ENCODE measurements at places on chromosomes 13 and 19.

DNA sequence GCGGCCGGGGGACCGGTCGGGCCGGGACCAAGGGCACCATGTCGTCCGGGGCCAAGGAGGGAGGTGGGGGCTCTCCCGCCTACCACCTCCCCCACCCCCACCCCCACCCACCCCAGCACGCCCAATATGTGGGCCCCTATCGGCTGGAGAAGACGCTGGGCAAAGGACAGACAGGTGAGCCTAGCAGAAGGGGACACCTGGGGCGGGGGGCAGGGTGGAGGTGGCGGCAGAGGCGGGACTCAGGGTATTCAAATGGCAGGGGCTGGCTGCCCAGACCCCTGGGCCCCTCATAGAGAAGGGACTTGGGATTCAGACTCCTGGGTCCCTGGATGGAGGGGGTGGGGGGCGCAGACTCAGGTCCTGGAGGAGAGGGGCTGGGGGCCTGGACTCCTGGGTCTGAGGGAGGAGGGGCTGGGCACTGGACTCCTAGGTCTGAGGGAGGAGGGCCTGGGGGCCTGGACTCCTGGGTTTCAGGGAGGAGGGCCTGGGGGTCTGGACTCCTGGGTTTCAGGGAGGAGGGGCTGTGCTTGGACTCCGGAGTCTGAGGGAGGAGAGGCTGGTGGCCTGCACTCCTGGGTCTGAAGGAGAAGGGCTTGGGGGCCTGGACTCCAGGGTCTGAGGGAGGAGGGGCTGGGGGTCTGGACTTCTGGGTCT lies 735 bp downstream of the BRSK1 start:
- no peak for DNase-seq

GRCh38 chr13:33904431-33904830 lies 86.5 kb downstream of the RFC3 start:
- DNase-seq = no peak

GRCh38 chr19:32858155-32858554 lies 11.4 kb downstream of the SLC7A9 start:
- no peak for DNase-seq

DNA sequence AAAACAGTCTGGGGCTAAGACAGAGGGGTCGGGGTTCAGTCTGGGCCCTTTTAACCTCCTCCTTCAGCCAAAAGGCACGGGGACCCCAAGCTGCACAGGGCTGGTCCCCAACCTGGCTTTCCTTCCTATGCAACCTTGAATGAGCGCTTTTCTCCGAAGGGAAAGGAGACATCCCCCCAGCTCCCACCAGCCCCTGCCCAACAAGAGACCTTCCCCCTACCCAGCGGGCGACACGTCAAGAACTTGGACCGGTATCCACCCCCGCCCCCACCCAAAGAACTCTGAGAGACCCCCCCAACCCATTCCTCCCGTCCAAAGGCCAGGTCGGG lies 35.0 kb upstream of the NANOS3 start:
- DNase-seq = no peak

DNA sequence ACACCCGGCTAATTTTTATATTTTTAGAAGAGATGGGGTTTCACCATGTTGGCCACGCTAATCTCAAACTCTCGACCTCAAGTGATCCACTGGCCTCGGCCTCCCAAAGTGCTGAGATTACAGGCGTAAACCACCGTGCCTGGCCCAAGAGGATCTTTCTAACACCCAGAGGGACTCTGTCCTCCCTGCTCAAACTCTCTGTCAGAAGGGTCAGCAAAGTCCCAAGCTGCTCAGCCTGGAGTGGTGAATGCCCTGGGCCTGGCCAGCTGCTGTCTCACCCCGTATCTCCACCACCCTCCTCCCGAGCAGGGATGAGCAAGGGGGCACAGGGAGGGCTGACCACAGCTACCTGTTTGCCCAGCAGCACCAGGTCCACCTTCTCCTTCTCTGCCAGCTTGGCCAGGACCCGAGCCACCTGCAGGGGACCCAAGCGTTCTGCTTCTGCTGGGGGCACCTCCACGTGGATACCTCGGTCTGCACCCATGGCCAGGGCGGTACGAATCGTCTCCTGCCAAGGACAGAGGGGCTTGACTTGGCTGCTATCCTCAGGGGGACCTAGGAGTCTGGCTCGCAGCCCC lies 10.9 kb upstream of the VSIG10L start:
- no peak for DNase-seq

- no peak for DNase-seq
These were observed 2269.2 kb upstream of the PCDH20 start for GRCh38 chr13:63684822-63685221.

DNA sequence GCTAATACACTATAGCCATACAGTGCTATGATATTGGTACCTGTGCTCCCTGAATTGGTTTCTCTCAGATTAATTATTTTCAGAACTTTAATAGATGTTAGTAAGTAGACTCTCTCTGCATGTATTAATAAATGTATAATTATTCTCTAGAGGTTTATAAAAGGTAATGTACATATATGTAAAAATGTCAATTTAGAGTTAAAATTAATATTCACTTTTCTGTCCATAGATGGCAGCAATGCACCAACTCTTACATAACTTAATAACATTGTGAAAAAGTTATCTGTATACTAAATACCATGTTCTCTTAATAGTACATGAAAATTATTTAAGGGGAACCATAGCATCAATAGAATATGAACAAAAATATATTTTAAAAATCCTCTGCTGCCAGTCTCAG lies 515.0 kb upstream of the KLHL1 start:
- DNase-seq = no peak

- no peak for DNase-seq
These were observed 23.8 kb upstream of the ONECUT3 start for GRCh38 chr19:1729568-1729925.

Measured in stimulated activated CD4-positive, alpha-beta T cell treated with anti-CD3 and anti-CD28 coated beads, Interleukin-1b, Interleukin-23, amount 100 ng/mL, for 1 hour (primary cell).